Glutamatergic neuron (in vitro differentiated cells): ENCODE measurements at places on chromosomes 11 and 22. TPM values are rescaled to one million over a fixed set of nuclear protein-coding genes. Genes with fewer than 3 reads are reported as not detected.

- no peak overlapping the region for H3K27ac ChIP-seq
- H3K4me3 ChIP-seq = no peak overlapping the region
- H3K27me3 ChIP-seq = no peaks in the 10 kb centered on the region
- H3K4me1 ChIP-seq = peaks cover 6% of the 10 kb centered on the region
Measured at GRCh38 chr22:28223826-28224225, 304.8 kb upstream of the PITPNB start.

DNA sequence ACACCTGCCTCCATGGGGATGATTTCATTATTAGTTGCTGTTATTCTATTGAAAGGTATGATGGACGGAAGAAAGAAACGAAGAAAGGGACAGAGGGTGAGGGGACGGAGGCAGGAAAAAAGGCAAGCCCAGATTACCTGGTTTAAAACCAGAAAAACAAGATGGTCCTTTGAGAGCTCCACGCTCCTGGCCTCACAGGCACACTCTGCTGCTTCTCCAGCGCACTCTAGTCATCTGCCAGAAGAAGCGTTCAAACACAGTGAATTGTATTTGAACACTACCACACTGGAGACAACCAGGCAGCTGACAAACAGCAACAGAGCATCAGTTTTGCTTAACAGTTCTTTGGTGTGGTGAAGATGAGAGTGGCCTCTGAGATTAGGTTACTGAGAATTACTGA is 216.9 kb downstream of the CADM1 start:
- no peak for DNase-seq
- no peaks in the 10 kb centered on the region for H3K36me3 ChIP-seq
- H3K4me3 ChIP-seq = peak overlapping the region; percentile 3

GRCh38 chr22:36445158-36445668 is 36.2 kb downstream of the TXN2 start:
- no peaks in the 10 kb centered on the region for H3K36me3 ChIP-seq
- DNase-seq = no peak
- no peaks in the 10 kb centered on the region for H3K27me3 ChIP-seq
- peaks cover 5% of the 10 kb centered on the region for H3K4me1 ChIP-seq
- H3K27ac ChIP-seq = no peak overlapping the region
- H3K4me3 ChIP-seq = no peak overlapping the region

DNA sequence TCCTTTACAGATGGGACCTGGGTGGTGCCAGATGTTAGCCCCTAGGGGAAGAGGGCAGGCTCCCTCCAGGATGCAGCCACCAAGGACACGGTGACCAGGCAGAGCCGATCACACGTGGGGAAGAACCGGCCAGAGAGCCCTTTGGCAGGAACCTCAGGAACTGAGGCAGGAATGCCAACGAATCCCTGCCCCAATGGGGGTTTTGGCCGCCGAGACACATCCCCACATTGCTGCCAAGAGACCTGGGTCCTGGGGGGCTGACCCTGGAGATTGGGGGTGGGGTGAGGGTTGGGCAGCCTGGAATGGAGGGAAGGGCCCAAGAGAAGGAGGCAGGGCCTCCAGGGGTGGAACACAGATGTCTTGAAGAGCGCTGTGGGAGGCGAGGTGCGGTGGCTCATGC is 28.7 kb upstream of the LMO1 start:
- no peak overlapping the region for H3K4me3 ChIP-seq
- peaks cover 35% of the 10 kb centered on the region for H3K4me1 ChIP-seq
- no peak overlapping the region for H3K27ac ChIP-seq
- H3K36me3 ChIP-seq = no peaks in the 10 kb centered on the region
- peaks cover 8% of the 10 kb centered on the region for H3K27me3 ChIP-seq

- no peak overlapping the region for H3K4me3 ChIP-seq
- peaks cover 7% of the 10 kb centered on the region for H3K27me3 ChIP-seq
- DNase-seq = no peak
- peaks cover 25% of the 10 kb centered on the region for H3K36me3 ChIP-seq
Measured at GRCh38 chr22:48268293-48268692, 1505.8 kb downstream of the TBC1D22A start.

LRRC32 gene
- 0.39 TPM for total RNA-seq

TRIM51 gene
- total RNA-seq = 0.37 TPM

IL17REL gene
- not detected for total RNA-seq
